GM04504 (cell line): ENCODE measurements at places on chromosomes 2 and 18.

DNA sequence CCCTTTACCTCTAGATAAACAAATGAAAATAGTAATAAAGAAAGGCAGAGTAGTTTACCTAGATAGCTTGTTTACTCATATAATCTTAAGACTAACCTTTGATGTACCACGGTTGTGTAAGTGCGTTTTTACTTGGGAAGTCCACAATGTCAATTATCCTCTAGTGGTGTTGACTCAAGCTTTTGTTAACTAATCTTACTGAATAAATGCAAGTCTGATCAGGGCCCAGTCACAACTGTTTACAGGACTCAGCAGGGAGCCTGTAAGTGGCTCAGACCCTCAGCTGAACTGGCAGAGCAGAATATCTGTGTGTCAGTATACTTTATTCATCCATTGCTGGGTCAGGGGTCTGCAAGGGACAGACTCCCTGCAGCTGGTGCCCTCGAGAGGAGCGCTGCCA, 98.1 kb upstream of the ACAA2 start:
- no peak for DNase-seq

GRCh38 chr2:32680942-32681341, 53.1 kb downstream of the TTC27 start:
- DNase-seq, result no peak

DNA sequence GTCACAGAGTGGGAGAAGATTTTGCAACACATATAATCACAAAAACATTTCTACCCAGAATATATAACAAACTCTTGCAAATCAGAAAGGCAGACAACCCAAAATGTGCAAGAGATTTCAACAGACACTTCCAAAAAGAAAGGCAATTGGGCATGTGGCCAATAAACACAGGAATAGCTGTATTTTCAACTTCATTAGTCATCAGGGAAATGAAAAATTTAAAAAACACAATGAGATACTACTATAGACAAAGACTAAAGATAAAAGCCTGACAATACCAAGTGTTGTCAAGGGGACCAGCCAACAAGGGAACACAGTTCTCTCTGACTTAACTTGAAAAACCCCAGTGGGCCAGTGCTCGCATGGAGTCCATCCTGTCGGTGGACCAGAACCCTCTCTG, 40.5 kb downstream of the MTHFD2 start:
- DNase-seq, result peak; percentile 27

- no peak for DNase-seq
Measured at GRCh38 chr18:68713796-68714195, 1.1 kb downstream of the TMX3 start.

DNA sequence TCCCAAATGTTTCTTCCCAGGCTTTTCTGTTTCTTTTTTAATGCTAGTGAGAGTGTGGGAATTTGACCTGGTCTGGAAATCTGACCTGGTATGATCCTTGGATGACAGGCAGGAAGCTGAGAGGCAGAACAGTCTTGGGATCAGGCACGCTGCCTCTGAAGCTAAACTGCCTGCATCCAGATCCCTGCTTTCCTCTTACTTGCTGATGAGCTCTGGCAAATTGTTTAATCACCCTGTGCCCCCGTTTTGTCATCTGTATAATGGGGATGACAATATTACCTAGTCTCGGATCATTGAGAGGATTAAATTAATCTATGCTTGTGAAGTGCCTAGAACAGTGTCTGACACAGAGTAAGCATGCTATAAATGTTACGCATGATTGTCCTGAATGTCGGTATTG, 3.3 kb downstream of the KLHL23 start:
- no peak for DNase-seq

GRCh38 chr2:232781765-232782164, 5.4 kb upstream of the KCNJ13 start:
- peak; percentile 21 for DNase-seq

DNA sequence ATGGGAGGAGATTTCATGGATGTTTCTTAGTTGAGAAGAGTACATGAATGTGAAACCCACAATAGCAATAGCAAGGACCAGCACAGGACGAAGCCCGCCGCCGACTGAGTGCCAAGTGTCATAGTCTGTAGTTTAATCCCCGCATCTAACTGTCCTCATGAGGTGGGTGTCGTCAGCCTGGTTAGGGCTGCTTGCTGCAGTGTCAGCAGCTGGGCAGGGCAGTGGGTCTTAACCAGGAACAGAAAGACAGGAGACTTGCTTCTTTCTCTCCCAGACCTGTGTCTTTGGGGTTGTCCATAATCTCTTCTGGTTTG, 146.6 kb downstream of the VAPA start:
- DNase-seq, result no peak

GRCh38 chr2:68741238-68741637, 6.6 kb downstream of the ARHGAP25 start:
- no peak for DNase-seq

GRCh38 chr2:47767880-47768609, 14.9 kb upstream of the MSH6 start:
- DNase-seq, result no peak

GRCh38 chr2:44169155-44169898, 652 bp downstream of the PPM1B start:
- no peak for DNase-seq

DNA sequence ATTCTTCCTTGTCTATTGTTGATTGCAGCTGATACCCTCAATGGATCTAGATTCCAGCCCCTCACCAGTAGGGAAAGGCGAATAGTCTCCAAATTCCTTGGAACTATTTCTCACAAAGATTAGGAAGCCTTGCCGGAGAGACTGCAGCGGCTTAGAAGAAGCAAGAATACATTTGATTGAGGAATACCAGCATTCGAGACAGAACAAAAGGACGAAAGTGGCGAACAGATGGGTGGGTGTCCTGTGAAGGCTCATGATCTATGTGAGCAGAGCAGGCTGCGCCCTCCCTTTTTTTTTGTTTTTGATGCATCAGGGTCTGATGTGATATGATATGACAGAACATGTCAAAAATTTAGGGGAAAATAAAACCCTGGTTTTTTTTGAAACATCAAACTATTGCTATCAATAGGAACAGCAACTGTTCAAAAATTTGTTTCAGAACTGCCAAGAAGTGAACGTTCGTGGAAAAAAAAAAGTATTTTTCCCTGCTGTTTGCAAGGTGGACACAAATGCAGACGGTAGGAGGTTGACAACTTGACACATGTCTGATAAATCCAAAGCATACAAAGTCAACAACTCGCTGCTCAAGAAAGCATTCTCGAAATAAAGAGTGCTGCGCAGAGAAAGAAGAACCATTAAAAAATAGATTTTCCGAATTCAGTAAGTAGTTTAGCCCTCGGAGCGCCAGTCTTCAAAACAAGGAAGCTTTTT, 49.1 kb downstream of the PTGR3 start:
- DNase-seq, result no peak

- no peak for DNase-seq
Measured at GRCh38 chr2:178506949-178507348, 26.7 kb downstream of the PLEKHA3 start.

DNA sequence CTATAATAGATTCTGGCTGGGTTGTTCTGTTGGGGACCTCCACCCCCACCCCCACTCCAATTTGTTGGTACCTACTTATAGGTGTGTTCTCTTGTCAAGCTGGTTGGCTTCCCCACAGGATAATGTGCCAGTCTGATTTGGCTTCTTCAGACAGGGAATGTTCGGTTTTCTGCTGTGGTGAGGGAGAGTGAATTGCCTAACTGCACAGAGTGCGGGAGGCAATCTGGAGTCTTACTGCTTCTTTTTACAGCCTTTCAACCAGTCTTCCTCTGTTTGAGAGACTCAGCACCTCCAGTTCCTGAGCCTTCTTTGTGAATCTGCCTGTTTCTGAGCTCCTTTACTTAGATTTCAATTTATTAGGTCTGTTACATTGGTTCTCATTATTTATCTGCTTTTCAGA, 27.4 kb upstream of the SNORC start:
- no peak for DNase-seq

GRCh38 chr18:62588217-62588616, 65.4 kb downstream of the ZCCHC2 start:
- no peak for DNase-seq

DNA sequence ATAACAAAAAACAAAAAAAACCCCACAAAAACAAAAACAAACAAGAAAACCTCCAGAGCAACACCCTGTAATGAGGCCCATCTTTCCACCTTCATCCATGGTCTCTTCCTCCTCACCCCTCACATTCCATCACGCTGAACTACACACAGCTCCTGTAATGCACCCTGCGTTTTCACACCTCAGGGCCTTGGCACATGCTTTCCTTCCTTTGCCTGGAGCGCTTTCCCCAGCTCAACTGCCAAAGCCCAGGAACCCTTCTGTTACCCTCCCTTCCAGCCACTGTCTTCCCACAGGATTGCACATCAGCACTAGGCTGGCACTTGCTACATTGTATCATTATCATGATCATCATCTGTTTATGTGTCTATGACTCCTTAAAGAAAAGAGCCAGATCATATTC, 29.4 kb downstream of the TMEM247 start:
- DNase-seq, result no peak

DNA sequence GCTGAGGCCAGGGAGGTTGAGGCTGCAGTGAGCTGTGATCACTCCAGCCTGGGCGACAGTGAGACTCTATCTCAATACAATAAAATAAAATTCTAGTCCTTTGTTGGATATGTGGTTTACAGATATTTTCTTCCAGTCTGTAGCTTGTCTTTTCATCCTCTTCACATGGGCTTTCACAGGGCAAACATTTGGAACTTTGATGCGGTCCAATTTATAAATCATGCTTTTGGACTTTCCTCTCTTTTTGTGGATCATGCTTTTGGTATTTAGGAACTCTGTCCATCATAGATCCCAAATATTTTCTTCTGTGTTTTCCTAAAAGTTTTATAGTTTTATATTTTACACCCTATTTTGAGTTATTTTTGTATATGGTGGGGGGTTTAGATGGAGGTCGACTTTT, 14.9 kb downstream of the RAB10 start:
- no peak for DNase-seq

- DNase-seq, result no peak
Measured at GRCh38 chr2:99803846-99804245, 314.0 kb upstream of the REV1 start.

GRCh38 chr2:223418131-223418530, 184.0 kb downstream of the SCG2 start:
- DNase-seq, result peak; percentile 20

DNA sequence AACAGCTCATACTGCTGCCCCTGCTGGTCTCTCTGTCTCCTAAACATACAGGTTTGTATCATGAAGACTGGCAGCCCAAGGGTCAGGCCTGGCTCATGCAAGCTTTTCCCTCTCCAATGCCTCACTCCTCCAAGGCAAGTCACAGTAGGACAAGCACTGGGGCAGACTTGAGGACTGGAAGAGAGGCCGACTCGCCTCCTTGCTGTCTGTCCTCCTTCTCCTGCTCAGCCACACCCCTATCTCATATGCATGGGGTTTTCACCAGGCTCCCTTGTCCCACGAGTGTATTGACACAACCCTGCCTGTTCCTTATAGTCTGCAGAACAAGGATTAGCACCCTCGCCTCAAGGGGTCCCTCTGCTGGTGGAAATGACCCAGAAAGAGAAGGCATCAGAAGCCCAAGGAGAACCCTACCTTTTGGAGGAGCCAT, 223.7 kb downstream of the SOX11 start:
- no peak for DNase-seq

GRCh38 chr2:198595721-198596120, 791.3 kb downstream of the PLCL1 start:
- no peak for DNase-seq

DNA sequence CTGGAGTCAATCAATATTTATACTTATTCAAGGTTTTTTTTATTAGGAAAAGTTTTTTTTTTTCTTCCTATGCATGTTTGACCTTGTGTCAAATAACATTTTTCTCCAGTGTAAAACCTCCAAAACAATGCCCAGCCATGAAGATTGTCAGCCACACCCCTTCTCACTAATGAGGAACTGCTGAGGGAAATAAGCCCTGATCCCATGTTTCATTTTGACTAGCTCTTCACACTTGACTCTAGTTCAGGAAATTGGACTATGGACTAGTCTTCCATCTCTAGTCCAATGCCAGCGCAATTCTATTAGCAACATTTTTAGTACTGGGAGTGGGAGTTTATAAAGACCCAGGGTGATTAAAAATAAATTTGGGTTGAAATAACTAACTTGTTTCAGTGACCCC, 275.6 kb upstream of the CXCR4 start:
- DNase-seq, result no peak

GRCh38 chr2:227507963-227508362, 36.0 kb downstream of the AGFG1 start:
- DNase-seq, result no peak

DNA sequence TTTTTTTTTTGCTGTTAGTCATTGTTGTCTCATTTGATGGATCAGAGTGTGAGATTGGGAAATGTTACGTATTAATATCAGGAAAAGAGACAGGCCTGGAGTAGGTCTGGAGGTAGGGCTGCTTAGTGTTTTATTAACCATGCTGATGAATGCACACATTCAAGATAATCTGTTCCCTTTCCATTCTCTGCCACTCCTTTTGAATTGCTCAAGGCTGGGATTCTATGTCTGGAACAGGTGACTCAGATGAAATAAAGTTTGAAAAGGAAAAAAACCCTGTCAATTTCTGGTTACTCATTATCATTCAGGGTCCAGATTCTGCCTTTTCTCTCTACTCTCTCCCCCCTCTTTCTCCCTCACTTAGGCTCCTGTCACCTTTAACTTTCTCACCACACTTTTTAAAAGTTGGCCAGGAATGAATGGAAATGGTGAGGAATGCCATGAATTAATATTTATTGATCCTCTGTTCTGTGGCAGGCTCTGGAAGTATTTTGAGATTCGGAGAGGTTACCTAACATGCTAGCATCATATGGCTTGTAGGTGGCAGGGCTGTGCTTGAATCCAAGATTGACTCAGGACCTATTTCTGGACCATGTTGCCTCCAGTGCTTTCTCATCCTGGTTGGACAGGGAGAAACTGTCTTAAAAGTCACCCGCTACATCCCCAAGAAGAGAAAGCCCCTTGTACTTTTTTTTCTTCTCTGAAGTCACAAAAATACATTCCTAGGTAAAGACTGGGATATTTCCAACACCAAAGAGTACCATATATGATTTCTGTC, 40.2 kb downstream of the MAP4K4 start:
- no peak for DNase-seq

- DNase-seq, result no peak
Measured at GRCh38 chr2:126677176-126677538, 21.2 kb downstream of the GYPC start.

GRCh38 chr2:9655441-9656269, 24.9 kb upstream of the YWHAQ start:
- peak; percentile 68 for DNase-seq

- DNase-seq, result no peak
Measured at GRCh38 chr2:97745474-97746174, 32.2 kb downstream of the ZAP70 start.

DNA sequence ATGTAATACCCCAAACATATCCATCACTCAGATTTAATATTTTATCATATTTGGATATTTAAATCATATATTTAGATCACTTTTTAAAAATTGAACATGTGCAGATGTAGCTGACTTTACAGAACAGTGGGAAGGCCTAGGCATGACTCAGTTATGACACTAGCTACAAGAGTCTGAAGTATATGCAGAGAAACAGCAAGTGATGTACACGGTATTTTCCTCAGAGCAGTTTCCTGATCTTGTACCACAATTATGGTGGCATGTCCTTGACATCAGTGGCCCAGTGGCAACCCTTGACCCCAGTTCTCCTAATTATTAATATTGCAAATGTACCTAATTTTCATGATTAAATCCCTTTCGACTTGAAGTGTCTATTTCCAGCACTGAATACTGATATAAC, 28.2 kb downstream of the CDKL4 start:
- DNase-seq, result no peak

- no peak for DNase-seq
Measured at GRCh38 chr2:128605931-128606330, 287.3 kb upstream of the HS6ST1 start.

GRCh38 chr2:156339110-156339847, 6.8 kb upstream of the NR4A2 start:
- no peak for DNase-seq

GRCh38 chr2:218781691-218782527, at the start of gene CYP27A1:
Gene CYP27A1 (plus strand): TSS chr2:218782147. CDS start chr2:218782183, 36 bp downstream.
- no peak for DNase-seq
